H4 (cell line): ENCODE measurements at places on chromosomes 1 and 21. TPM values are rescaled to one million over a fixed set of nuclear protein-coding genes. Genes with fewer than 3 reads are reported as not detected.

The CHRNB2 gene
- total RNA-seq, result not detected in 2 replicates

The RNU1-4 gene
- total RNA-seq, result not detected in 2 replicates

The SLC37A1 gene
- 6.7 and 9.2 TPM in 2 replicates for total RNA-seq

The KCNE2 gene
- not detected in 2 replicates for total RNA-seq

DNA sequence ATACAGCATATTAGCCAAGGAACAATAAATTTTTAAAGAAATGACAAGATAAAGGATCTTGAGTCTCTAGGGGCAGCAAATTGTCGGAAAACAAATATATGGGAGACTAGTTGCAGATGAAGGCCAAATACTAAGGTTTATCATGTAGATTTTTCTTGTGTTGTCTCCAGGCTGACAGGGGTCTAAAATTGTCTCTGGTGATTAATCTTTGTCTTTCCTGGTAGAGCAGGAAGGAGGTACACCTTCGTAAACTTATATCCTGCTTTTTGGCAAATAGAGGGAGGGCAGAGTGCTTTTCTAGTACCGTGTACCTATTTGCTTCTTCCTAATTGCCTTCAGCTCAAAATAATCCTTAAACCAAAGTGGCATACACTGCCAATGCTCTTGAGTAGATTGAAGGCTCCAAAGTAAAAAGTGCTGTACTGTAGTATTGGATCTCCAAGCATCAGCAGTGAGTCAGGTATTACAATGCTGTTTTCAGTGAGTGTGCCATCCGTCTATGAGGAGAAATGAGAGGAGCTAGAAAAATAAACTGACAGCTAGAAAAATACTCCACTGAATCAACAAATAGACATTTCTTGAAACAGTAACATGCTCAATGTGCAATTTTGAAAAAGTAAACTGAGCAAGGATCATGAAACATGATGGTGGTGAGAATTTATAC lies 1.8 kb upstream of the LEPR start:
- no peak for DNase-seq

DNA sequence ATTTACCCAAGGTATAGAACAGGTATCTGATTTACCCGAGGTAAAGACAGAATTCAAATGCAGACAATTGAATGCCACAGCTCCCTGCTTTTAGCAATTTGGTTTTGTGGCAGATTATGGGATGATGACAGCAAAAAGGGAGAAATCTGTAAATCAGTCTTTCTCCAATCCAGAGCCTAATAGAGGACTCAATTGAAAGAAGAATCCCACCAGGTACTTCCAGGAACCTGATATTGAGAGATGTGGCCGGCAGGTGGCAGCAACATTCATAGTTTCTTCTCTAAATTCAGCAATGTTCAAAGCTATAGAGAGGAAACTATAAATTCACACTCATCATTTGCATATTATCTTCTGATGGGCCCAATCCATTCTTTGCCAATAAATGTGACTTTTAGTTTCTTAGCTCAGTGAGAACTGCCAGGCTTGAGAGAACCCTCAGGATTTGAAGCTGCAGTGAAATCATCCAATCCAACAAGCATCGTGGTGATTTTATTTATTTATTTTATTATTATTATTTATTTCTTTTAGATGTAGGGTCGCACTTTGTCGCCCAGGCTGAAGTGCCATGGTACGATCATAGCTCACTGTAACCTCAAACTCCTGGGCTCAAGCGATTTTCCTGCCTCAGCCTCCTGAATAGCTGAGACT lies 9.8 kb upstream of the PHACTR4 start:
- DNase-seq, result peak; percentile 49

GRCh38 chr1:219310181-219310728 lies 136.6 kb downstream of the LYPLAL1 start:
- no peak for DNase-seq

DNA sequence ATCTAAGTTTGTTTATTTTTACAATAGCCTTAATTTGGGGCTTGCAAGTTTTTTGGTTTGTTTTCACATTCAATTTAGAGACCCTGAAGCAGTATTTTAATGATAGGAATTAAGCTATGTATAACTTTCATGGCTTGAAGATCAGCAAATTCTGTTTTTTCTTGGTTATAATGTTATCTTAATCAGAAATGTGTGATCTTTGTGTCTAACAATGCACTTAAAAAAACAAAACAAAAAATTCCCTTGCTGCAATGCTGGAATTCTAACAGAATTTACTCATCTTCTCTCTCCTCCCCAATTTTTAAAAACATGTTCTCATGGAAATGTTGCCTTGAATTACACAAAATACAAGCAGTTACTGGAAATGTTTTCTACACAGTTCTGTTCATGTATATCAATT lies 113.1 kb downstream of the OLFML2B start:
- no peak for DNase-seq

GRCh38 chr21:46009951-46010705 lies 28.6 kb downstream of the COL6A1 start:
- DNase-seq, result no peak

GRCh38 chr1:206003854-206004800 lies 932 bp upstream of the RAB7B start:
- DNase-seq, result no peak

GRCh38 chr1:60431593-60431992 lies 358.0 kb upstream of the C1orf87 start:
- DNase-seq, result no peak

GRCh38 chr1:97105531-97105930 lies 383.9 kb downstream of the PTBP2 start:
- no peak for DNase-seq

DNA sequence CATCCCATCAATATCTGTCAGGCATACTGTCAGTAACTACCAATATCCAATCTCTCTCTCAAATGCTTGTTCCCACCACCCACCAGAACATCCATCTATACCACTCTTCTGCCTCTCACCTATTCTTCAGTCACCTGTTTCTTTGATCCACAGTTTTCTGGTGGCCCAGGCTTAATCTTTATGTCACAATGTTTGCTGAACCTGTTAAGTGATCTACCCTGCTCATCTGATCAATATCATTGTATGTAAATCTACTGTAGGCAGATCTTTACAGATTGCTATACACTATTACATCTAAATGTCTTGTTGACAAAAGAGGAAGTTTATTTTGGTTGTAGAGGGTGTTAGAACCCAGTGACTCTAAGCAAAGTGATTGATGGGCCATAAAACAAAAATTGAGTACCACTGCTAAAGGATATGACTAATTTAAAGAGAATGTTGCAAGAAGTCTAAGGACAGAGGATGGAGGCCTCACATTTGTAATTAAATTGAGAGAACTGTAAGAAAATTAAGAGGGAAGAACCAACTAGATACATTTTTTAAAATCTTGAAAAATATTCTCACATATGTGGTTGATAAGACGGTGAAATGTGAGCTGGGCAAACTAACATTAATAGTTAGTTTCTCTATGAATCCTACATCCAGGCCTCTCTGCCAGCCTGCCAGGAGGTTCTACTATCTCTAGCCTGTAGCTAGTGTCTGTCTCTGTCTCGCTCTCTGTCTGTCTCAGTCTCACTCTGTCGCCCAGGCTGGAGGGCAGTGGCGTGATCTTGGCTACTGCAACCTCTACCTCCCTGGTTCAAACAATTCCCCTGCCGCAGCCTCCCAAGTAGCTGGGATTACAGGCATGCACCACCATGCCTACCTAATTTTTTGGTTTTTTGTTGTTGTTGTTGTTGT lies 34.1 kb downstream of the EGLN1 start:
- DNase-seq, result no peak

DNA sequence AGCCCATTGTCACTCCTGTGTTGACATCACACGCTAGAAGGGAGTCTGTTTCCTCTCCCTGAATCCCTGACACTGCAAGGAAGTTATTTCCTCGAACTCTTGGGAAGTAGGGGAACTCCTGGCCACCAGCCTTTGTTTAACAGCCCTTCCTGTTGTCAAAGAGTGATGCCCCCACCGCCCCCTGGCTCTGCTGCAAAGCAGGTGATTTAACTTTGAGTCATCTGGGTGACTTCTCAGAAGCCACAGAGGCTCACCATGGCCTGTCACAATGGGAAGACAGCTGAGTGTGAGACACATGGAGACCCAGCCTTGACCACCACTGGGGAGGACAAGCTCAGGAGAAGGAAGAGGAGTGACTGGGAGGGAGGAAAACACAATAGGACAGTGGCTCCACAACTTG lies 182.8 kb downstream of the PSMG1 start:
- DNase-seq, result no peak
